Stimulated activated CD4-positive, alpha-beta T cell treated with anti-CD3 and anti-CD28 coated beads, Interleukin-4, amount 100 ng/mL, for 48 hours (primary cell): ENCODE measurements at places on chromosomes 1 and 21.
A peak's percentile ranks its signal among the peaks of the same experiment; 100 is the strongest.

DNA sequence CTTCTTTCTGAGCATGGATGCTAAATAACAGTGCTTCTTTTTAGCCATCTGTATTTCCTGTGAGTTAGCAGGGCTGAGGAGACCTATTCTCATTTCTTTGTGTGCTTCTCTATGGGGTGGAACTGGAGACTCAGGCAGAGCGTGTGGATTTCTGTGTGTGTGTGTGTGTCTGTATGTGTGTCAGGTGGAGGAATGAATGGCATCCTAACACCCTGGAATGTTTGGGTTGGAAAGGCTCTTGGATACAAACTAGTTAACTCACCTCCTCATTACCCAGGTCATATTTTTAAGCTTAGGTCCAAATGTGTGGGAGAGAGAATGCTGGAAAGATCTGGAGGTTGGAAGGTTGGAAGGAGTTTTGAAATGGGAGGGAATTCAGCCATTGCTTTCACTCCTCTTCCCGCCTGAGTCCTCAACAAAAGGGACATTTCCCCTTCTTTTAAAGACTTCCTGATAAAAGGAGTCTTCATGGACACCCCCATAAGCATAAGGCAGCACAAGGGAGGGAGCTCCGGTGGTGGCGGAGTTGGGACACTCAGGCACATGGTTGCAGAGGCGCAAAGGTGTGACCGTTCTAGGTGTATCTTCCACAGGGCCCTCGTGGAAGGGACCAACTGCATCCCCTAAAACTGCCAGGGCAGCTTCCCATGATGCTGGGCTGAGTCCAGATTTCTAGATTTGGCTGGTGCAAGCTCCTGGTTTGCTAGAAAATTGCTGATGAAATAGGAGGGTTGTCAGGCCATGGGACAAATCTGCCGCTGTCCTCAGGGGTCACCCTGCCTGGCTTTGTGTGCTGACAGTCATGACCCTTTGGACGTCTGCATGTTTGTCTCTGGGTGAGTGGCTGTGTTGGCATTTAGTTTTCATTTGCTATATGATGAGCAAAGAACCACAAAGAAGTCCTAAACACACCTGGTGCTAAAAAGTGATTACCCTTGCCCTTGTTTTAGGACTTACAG, 37.6 kb downstream of the MTARC1 start:
- no peak for DNase-seq

DNA sequence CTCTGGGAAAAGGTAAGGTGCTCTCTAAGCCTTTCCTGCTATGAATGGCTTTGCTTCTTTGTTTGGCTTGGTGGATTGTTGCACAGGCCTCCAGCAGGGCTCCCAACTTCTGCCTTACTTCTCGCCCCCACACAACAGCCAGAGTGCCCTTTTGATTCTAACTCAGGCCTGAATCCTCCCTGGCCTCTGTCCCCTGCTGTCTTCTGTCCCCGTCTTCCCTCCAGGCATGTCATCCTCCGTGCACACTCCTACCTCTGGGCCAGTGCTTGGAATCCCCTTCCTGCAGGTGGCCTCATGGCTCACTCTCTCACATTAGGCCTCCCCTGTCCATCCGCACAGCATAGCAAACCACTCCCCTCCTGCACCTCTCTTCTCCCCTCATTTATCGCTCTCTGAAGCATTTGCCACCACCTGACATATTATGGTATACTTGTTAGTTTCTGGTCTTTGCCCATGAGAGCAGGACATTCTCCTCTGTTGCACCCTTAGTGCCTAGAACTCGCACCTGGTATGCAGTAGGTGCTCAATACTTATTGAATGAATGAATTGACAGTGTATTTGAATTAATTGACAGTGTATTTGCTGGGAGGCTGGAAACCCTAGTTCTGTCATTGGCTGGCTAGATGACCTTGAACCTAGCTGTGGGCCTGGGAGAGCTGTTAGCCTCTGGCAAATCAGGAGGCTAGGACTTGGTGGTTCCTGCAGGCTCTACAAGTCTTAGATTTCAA, 2.9 kb downstream of the ZDHHC18 start:
- DNase-seq = no peak

- no peak for DNase-seq
Observed at GRCh38 chr1:154863315-154864174, 6.5 kb downstream of the KCNN3 start.

DNA sequence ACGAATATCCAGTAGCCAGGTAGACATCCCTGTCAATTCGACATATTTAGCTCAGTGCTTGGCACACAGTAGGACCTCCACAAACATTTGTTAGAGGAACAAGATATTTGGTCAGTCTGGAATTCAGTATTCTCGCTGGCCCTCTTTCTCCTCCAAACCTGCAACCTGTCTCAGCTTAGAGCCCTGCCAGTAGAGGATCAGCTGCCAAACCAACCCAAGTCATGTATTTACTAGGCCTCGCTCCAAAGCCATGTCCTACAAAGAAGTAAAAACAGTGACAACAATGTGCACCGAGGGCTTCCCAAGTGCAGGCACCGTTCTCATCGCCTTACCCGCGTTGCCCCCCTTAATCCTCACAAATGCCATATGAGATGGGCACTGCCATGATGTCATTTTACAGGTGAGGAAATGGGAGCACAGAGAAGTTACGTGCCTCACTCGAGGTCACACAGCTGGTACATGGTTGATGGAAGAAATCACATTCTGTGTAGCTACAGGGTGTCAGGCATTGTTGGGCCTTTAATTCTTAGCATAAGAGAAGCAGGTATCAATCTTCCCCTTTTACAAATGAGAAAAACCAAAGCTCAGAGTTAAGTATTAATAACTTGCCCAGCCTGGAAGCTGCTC, 26.0 kb upstream of the CDCA8 start:
- no peak for DNase-seq

- DNase-seq = no peak
Observed at GRCh38 chr1:89939693-89940438, 55.0 kb upstream of the ZNF326 start.

DNA sequence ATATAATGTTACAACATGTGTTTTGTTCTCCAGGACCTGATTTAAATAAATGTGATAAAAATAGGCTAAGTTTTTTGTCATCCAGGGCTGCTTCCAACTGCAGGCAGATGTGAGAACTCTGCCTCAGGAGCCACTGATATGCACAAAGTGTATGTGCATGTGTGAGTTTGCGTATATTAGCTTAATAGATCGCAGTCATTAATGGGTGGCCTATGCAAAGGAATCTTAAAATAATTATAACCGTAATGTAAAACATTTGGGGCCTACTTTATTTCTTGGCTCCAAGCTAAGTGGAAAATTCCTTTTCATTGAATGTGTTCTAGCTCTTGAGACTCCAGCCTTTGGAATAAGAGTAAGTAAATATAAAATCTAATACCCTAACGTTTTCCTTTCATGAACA, 16.8 kb downstream of the DHX9 start:
- no peak for DNase-seq

DNA sequence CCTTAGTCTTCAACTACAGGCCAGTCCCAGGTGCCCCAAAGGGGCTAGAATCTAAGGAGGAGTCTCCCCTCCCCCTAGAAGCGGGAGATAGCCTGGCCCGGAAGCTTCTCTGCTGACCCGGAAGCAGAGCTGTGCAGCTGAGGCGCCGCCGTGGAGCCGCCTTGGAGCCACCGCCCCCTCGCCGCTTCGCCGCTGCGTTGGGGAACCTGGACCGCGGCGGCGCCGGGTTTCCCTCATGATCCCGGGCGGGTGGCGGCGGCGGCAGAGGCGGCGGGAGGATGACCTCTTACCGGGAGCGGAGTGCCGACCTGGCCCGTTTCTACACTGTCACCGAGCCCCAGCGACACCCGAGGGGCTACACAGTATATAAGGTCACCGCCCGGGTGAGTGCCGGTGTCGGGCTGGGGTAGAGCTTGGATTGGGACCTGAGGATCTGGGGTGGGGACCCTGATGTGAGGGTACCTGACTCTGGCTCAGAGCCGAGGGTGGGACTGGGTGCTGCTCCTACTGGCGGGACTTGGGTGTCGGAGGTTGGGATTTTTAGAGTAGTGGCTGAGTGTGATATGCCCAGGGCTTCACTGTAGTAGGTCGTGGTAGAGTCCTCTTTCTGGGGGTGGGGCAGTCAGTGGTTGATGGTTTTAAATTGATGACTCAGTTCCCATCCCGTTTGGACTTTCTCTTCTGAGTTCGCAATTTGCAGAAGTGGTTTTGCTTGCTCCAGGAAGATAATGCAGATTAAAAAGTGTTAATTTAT, at the start of gene RPS6KC1:
Gene RPS6KC1, plus strand, starts transcription at position 115 of the 754 bp plus-strand sequence. Its CDS starts 164 bp downstream, at position 279.
- peak; percentile 83 for DNase-seq

- no peak for DNase-seq
Observed at GRCh38 chr1:204725821-204726448, 40.4 kb upstream of the LRRN2 start.
